ENCODE measurements at places on chromosomes 5 and 9.

DNA sequence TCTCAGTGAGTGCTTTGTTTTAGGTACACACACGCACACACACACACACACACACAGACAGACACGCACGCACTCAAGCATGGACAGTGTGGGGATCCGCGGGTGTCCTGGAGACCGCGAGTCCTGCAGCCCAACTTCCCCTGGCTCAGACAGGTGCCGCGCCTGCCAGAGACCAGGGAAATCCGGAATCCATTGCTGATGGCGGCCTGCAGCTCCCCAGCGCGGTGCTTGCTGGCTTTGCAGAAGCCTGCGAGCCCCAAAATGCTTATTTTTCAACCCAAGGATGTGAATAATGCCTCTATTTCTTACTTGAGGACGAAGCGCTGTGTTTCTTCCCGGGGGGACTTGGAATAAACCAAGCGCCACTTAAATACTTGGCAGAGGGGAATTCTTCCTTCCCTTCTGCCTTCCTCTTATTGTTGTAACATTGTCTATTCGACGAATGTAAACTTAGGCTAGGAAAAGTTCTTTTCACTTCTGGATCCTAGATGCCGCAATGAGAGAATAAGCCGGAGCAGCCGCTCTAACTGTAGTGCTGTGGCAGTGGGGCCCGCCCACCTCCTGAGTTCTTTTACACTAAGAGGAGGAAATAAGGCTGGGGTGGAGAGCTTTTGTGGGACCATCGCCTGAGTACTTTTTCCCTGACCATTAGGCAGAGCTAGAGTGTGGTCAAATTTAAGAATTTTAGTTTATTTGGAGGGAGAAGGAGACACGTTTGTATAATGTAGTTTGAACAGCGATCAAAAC, 802 bp downstream of the ITGA2 start:
- no peak for DNase-seq

DNA sequence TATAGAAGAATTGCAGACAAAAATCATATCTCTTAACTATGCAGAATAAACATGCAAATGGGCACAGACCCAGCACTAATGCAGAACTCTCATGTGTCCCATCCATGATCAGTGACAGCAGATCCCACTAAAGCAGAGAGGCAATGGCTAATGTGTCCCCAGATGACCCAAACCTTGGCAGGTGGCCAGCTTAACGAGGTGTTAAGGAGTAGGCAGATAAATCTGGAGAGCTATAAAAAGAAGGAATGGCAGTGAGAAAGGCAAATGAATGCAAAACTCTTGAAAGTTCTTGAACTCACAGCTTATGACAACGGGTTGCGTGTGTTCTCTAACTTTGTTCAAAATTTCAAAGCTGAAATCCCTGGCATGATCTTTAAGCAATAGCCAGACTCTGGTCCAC, 265.4 kb downstream of the RASEF start:
- no peak for DNase-seq

DNA sequence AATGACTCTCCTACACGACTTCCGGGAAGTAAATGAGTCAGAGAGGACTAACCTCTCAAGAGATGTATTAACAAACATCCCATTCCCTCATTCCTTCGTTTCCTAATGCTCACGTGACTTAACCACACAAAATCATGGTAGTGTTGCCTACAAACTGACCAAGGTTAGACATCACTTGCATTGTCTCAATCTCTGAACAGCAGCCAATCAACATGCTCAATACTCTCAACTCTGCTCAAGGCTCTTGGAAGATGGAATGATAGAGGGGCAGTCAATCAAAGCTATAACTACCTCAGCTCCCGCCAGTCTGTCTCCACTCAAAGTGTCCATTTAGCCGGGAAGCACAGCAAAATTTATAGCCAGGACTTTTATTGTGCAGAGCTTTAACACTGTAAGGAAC, 143.8 kb upstream of the PIK3R1 start:
- DNase-seq: no peak

DNA sequence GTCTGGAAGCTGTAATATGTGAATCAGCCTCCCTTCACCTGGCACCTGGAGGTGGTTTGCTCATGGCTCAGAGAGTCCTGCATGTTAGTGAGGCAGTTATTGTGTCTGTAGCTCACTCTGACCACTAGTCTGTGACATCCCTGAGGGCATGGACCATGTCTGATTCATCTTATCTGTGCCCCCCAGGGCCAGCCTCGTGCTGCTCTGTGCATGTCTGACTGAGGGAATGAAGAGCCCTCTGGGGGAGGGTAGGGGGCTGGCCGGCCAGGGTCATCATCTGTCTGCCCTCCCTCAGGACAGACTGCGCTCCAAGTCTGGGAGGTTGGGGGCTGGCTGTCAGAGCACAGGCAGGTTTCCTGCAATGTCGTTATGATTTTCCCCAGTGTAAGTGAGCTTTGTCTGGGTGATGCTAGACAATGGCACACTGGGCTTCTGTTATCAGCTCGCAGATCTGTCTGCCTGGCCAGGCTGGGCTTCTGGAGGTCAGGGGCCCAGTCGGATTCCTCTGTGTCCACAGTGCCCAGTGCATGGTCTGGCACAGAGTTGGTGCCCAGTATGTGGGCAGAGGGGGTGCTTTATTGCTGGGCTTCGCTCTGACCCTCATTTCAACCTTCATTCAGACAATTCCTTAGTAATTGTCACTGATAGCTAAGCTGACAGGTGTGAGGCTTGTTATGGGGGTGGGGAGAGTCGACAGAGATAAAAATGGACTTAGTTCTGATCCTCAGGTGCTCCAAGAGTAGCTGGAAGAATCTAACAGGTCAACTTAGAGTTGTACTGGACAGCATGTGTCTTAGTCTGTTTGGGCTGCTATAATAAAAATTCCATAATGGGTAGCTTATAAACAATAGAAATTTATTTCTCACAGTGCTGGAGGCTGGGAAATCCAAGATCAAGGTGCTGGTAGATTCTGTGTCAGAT, 85.7 kb upstream of the SHB start:
- no peak for DNase-seq

DNA sequence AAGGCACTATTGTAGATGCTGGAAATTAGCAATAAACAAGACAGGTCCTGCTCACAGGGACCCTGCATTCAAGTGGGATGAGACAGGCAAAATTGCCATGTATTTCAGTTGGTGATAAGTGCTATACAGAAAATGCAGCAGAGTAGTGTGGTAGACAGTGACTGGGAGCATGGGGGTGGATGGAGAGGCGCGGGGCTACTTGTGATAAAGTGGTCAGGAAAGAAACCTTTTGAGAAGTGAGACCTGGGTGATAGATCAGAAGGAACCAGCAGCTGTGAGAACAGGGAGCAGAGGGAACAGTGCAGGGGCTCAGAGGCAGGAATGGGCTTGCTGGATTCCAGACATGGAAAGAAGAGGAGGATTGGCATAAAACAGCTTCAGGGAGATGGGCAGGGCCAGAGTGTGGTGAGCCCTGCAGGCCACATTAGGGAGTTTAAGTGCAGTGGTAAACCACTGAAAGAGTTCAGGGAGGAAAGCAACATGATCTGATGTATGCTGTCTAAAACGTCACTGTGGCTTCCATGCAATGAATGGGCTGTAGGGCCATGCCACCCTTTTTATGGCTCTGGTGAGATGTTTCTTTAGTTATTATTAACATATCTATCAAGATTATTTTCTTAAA, 7.3 kb downstream of the CRHBP start:
- DNase-seq: no peak

DNA sequence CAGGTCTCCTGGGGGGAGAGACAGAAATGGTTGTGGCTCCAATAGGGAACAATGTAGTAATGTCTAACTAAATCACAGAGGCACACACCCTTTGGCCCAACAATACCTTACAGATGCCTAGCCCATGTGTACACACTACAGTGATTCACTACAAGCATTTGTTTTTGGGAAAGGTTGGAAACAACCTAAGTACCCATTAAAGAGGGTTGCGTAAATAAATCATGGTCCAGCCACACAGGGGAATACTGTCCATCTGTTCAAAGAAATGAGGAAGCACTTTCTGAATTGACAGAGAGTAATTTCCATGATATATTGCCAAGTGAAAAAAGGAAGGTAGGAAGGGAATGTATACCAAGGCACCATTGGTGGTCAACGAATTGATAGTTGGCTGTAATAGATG, 22.0 kb upstream of the GTF3C5 start:
- no peak for DNase-seq

DNA sequence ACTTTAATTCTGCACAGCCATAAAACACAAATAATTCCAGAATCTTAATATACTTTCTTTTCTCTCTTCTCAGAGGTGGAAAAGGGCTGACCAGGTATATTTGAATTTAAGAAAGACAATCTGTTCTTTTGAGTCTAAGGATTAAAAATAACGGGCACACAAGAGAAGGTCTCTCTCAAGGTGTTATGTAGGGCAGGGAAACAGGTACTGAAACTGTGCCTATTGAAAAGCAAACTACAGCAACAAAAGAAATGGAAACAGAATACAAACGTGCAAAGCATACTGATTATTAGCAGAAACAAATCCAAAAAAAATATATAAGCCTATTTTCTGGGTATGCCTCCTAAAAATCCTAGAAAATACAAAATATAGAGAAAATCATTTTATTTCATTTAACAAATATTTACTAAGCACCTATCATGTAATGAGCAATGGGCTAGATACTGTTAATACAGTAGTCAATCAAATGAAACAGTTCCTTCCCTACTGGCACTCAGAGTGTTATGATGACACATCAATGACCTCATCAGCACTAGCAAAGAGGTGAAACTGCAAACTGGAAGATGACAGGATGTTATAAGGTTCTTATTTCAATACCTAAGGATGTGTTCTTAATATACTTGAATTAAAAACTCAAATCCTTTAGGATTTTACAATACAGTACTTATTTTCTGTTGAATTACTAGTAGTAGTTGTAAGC, 87.7 kb downstream of the AUH start:
- DNase-seq: no peak

DNA sequence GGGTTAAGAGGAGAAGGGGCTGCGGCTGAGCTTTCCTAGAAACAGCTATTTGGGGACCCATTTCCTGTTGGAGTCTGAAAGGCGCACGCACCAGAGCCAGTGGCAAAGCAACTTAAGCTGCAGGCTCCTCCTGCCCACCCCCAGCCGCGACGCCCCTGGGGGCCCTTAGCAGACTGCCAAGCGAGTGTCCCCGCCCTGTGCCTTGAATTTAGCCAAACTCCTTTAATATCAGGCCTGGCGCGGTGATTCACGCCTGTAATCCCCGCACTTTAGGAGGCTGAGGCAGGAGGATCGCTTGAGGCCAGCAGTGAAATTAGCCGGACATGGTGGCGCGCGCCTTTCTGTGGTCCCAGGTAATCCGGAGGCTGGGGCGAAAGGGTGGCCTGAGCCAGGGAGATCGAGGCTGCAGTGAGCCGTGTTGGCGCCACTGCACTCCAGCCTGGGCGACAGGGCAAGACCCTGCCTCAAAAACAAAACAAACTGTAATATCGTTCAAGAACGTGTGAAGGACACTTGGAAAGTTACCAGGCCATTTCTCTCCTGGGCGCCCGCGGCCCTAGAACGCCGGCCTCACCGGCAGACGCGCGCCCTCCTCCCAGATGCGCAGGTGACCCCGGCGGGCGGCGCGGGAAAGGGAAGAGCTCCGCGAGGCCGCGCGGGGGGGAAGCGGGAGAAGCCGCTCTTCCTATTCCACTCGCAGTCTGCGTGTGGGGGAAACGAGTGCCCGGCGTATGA, 1.0 kb upstream of the F2R start:
- no peak for DNase-seq

- no peak for DNase-seq
These were observed 132.2 kb downstream of the CDC42SE2 start for GRCh38 chr5:131396015-131396414.

DNA sequence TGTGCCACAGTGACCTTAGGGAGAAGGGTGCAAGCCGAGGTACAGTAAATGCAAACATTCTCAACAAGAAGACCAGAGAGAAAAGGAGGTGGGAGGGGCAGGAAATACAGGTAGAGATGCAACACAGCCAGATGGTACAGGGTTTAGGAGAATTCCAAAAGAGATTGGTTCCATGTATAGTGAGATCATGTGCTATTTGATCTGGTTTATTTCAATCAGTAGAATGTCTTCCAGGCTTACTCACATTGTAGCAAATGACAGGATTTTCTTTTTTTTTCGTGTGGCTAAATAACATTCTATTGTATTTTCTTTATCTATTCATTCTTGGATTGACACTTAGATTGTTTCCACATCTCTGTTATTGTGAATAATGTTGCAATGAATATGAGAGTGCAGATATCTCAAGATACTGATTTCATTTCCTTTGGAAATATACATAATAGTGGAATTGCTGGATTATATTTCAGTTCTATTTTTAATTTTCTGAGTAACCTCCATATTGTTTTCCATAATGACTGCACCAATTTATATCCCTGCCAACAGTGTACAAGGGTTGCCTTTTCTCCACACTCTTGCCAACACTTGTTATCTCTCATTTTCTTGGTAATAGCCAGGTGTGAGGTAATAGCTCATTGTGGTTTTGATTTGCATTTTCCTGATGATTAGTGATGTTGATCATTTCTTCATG, 107.8 kb upstream of the GAS1 start:
- DNase-seq: no peak

- DNase-seq: no peak
These were observed 8.1 kb downstream of the ARRDC3 start for GRCh38 chr5:91374893-91375520.

GRCh38 chr5:153489611-153490010, 859 bp upstream of the GRIA1 start:
- DNase-seq: no peak

DNA sequence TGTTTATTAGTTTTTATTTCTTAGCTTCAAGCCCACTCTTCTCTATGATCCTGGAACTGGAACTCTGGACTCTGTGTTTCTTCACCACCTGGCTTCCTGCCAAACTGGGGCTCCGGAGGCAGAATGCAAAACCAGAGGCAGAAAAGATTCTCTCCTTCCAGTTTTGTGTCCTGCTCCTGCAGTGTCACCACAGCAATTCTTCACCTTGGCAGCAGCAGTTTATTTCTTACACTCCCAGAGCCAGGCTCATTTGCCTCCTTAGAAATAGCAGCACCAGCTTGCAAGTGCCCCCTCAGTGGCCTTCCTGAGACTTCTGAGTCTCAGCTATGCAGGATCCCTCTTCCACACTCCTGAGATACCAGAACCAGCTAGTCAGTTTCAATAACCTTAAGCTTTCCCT, 26.7 kb upstream of the CAMK4 start:
- DNase-seq: no peak

DNA sequence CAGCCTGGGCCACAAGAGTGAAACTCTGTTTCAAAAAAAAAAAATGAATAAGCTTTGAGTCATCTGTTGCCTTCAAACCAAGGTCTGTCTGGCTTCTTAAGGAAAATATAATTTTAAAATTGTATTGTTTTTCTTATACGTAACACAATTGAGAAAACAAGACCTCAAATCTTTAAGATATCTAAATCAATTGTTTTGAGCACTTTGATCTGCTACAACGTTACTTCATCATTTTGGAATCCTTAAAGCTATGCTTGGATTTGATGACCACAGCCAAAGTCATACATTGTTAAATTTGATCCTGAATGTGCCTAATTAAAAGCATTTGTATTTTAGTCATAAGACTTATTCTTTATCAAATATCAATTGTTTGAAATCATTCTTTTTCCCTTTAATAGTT, 37.7 kb upstream of the VCAN start:
- DNase-seq: no peak

- no peak for DNase-seq
These were observed 26.8 kb upstream of the SLC2A8 start for GRCh38 chr9:127370147-127370579.

Data from stimulated activated CD8-positive, alpha-beta memory T cell treated with anti-CD3 and anti-CD28 coated beads, Interleukin-2, amount 100 ng/mL, for 1 hour (primary cell).